Ureter (tissue), 1 donor: ENCODE measurements at places on chromosomes 16 and 17.

- no peak for DNase-seq
Measured at GRCh38 chr17:82780971-82781893, 29.4 kb downstream of the TBCD start.

GRCh38 chr16:89246383-89246902 lies 28.9 kb downstream of the ZNF778 start:
- no peak for DNase-seq

DNA sequence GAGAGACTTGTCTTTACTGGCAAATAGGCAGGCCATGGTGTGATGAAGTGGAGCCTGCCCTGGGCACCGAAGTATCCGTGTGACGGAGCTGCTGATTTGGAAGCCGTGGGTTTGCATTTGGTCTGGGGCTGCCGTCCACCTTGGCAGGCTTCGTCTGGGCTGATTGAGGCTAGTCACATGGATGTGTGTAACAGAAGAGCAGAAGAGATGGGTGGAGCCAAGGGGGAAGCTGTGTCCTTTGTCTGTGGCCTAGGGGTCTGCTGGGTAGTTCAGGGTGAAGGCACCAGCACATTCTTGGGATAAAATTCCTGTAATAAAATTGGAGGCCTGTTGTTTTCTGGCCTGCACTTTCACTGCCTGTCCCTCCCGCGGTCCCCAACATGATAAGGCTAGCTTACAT lies 106.1 kb downstream of the AATF start:
- DNase-seq: no peak

DNA sequence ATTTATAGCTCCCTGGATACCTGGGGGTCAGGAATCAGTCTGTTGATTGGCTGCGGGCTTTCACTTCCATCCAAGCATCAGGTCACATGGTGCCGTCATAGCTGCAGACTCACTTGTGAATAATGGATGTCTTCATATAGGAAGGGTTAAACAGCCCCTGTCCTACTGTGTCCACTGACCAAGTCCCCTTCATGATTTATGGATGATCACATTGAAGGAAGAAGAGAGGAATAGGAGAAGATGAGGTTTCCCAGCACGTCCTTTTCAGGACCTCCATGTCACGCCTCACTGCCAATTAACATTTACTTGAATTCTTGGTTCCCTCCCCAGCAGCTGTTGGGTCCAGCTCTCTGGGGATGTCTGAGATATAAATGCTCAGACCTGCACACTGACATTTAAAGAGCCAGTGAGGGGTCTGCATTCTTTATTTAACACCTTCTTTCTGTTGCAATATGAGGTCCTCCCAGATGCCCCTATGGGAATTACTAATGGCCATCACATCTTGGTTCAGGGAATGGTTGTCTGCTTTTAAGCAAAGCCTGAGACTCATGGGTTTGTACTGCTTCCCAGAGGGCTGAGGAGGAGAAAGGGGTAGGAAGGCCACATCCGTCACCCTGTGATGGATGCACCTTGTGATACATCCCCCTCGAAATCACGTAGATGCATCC lies 230.6 kb upstream of the HSBP1 start:
- no peak for DNase-seq

- no peak for DNase-seq
Measured at GRCh38 chr17:51869387-51869786, 289.1 kb downstream of the CA10 start.

- no peak for DNase-seq
Measured at GRCh38 chr16:89034971-89035668, 58.1 kb upstream of the CBFA2T3 start.

- no peak for DNase-seq
Measured at GRCh38 chr17:48161127-48161905, 53.8 kb downstream of the SNX11 start.

DNA sequence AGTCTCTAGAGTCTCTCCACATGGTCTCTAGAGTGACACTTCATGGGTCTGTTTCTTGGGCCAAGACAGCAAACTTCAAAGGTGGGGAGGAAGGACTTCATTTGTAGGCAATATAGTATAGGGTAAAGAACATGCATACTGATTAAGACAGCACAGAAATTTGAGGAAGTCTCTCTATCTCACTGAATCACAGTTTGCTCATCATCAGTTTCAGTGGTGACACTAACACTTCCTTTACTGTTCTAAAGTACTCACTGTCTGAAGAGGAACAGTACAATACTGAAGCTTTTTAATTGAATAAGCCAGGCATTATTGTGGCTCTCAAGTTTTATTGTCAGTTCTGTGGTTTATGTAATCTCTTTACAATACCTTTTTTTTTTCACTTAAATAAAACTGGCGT lies 656.4 kb upstream of the CDH8 start:
- DNase-seq: no peak

GRCh38 chr16:78689536-78689935 lies 590.1 kb downstream of the WWOX start:
- no peak for DNase-seq

DNA sequence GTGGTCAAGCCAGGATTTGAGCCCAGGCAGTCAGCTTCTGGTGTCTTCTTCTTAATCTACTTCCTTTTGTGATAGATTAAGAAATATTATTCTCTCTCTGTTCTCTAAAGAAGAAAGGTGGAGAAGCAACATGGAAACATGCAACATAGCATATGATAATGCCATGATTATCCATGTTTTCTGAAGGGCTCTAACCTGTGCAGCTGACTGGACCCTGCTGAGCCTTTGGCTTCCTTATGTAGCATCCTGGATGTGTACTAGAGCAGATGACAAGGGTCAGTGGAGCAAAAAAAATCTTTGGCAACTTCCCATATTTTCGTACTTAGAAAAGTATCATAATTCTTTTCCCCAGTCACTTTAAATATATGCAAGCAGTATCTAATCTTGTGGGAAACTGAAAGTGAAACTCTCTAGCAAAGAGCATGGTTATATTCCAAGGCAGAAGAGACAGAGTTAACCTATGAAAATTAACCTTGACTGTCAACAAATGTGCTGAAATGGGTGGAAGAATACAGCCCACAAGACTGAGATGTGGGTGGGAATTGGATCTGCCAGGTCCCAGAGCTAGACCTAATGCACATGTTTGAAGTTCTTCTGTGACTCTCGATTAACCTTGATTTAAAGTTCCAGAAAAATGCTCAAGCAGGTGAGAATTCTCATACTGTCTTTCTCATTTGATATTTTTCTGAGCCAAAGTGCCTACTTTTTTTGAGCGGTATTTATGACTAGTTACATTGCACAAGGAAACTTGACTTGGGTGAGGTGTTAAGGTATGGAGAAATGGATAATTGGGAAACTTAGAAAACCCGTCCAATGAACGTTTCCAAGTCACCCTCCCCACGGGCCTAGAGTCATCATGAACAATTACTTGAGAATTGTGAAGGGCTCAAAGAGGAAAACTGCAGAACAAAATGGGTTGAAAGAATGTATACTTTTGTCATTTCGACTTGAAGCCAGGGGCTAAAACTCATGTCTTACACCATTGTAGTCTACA lies 248.6 kb downstream of the FTO start:
- no peak for DNase-seq

DNA sequence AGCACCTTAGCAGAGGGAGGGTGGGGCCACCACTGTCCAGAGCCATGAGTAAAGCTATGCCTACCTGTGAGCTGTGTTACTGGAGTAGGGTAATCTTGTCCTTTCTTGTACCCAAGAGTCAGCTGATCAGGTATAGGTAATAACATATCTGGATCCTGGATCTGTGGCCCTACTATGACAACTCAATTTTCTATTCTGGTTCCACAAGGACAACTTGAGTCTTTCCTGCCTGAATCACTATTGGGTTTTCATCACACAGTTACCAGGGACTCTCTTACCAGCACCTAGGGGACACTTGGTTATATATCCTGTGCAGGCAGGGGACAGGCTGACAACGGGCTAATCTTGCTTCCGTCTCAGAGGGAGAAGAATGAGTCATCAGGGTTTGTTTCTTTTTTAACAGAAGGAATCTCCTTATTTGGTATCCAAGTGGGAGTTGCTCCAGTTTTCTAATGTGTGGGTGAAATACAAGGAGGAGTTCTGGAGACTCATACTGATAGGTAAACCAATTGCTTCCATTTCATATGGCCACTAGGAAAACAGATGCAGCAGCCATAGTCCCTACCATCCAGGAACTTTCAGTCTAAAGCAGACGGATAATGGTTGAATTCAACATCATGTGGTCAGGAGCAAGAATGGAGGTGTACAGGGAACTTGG lies 6.8 kb downstream of the ZNF267 start:
- DNase-seq: no peak

DNA sequence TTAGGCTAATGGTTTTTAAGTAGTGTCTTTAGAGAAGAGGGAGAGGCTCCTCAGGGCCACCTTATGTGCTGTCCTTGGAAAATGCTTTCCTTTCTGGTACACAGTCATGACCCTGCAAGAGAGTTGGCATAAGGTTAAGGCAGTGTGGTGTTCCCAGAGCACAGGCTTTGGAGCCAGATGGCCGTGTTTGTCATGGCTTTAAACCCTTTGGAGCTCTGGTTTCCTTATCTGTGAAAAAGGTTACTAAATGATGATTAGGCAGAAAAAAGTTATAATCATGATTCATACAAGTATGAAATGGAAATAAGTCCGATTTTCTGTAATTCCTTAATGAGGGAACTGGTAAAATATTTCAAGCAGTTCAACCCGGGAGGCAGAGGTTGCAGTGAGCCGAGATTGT lies 13.2 kb downstream of the UTP4 start:
- DNase-seq: no peak

- DNase-seq: no peak
Measured at GRCh38 chr17:16968786-16969185, 3.1 kb downstream of the TNFRSF13B start.

DNA sequence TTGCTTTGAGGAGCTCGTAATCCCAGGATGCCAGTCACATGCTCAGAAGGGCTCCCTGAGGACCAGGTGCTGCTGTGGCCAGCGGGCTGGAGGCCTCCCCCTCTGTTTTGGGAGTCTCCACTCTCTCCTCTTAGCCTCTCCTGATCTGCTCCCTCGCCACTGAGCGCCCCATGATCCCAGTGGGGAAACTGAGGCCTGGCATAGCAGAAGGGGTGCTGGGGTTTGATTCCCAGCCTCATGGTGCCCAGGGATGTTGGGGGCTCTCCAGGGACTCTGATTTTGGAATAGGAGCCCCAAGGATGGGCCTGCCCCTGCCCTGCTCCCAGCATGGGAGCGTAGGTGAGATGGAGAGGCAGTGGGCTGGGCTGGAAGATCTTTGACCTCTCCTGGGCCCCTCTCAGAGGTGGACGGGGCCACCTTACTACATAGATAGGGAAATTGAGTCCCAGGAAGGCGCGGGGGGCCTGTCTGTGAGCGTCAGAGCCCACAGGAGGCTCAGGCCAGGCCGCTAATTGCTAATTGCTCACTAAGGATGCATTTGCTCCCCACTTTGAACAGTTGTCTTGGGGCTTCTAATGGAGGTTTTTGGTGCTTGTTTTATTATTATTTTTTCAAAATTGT lies 525 bp upstream of the ADCY7 start:
- no peak for DNase-seq

DNA sequence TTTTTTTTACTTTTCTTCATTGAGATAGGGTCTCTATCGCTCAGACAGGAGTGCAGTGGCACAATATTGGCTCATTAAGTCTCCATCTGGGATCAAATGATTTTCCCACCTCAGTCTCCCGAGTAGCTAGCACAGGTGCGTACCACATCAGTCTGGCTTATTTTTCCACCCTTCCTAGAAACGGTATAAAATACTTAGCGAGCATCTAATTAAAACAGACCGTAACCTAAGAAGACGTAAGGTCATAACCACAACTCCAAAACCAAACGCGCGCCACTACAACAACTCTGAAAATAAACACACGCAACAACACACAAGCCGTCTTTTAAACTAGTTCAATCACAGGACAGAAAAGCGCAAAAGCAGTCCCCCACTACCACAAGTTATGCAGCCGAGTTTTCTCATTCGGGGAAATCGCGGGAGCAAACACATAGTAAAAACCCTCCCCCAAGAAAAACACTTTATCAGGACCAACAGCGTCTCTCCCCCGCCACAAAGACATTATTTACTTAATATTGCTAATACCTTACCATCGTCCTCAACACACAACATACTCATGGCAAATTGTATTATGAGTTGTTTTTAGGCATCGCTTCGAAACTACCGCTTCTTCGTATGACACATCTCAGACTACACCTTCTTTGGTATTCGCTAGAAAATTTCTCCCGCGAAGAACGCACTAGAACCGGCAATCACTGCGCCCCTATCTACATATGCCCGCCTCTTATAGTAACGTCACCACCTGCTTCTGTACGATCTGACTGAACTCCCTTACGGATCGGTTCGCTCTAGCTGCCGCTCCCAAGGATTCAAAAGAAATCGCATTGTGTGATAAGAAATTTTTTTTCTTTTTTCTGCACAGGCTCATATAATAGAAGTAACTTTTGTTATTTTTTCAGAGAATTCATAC lies 32.8 kb downstream of the TEX14 start:
- peak; percentile 79 for DNase-seq

- DNase-seq: no peak
Measured at GRCh38 chr17:10061111-10061845, 137.1 kb downstream of the GAS7 start.

GRCh38 chr16:2520784-2521531 lies 787 bp downstream of the AMDHD2 start:
- peak; percentile 52 for DNase-seq

DNA sequence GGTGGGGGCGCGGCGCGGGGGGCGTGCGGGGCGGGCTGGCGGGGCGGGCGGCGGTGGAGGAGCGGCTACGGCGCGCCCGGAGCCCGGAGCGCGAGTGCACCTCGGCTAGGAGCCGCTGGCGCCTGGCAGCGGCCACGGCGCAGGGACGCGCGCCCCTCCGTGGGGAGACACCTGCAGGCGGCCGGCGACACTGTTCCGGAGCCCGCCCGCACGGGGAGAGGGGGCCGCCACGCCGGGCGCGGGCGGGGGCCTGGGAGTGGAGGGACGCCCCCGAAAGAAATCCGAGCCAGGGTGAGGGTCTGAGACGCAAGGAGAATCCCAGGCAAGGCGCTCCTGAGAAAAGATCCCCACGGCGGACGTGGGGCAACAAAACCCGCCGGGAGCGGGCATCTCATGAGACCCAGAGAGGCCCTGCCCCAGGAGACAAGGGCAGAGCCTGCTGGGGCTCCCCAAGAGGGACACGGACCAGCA lies at the start of gene GSG1L:
TSS of gene GSG1L (minus strand) at position 124 of the 471 bp plus-strand sequence. CDS start 290 bp downstream, outside the sequence.
- DNase-seq: no peak

- DNase-seq: no peak
Measured at GRCh38 chr17:61635913-61636432, 45.0 kb upstream of the NACA2 start.

- no peak for DNase-seq
Measured at GRCh38 chr16:15658149-15658548, 8.1 kb downstream of the NDE1 start.

DNA sequence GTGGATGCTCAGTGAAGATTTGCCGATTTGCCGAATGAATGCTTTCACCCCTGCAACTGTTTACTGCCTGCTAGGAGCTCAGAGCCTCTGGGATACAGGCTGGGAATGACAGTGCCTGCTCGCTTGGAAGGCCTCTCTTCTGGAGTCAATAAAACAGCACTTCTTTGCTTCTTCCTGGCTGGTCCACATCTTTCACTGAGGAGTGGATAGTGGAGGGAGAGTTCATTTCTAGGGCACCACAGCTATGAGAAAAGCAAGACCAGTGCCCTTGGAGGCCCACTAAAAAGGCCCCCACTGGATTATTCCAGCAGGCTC lies 3.1 kb upstream of the USP7 start:
- no peak for DNase-seq
